CD4-positive, alpha-beta T cell treated with Interferon gamma for 1 hour (primary cell): ENCODE measurements at places on chromosomes 12 and 14.

- no peak for DNase-seq
These were observed 482 bp upstream of the IFI27L2 start for GRCh38 chr14:94129758-94130414.

DNA sequence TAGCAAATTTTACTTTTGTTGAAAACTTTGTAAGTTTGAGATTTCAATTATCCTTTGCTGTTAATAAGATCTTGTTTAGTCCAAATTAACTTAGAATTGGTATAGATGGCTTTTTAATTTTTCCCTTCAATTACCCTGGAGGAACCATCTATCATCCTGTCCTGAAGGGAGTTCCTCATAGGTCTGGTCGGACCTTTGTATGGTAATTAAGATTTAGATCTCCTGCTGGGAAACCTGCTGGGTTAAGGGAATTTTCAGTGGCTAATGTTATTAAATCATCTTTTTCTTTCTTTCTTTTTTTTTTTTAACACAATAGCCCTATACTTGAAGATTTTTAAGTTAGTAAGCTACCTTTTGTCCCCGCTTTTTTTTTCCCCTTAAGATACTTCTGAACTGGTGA is 63.0 kb upstream of the PRMT8 start:
- DNase-seq = no peak

GRCh38 chr14:70842851-70843462 is 33.6 kb upstream of the MAP3K9 start:
- no peak for DNase-seq

DNA sequence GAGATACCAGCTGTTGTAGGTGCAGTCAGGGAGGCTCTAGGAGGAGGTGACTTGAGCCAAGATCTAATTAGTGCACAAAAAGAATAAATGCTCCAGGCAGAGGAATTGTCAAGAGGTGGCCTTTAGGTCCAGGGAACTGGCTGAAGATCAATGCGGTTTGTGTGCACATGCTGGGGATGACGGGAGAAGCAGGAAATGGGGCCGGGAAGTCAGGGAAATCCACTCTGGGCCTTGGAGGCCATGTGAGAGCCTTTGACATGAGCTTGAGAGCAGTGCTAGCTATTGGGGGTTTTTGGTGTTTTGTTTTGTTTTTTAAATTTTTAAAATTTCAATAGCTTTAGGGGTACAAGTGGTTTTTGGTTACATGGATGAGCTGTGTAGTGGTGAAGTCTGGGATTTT is 67.4 kb downstream of the MVK start:
- DNase-seq = no peak

DNA sequence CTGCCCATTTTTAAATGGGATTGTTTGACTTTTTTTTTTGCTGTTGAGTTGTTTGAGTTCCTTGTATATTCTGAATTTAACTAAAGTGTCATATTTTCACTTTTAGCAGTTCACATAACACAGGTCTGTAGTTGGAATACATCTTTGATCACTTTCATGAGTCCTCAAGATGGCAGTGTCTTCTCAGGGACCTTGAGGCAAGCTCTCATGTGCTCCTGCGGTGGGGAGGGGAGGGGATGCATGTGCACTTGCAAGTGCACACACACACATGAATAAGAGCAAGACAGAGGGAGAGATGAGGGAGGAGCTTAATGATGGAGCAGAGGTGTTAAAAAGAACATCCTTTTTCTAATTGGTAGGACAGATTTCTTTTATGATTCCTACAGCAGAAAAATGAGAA is 291.4 kb upstream of the OR4E1 start:
- peak; percentile 53 for DNase-seq

- DNase-seq = no peak
These were observed 89.6 kb upstream of the SOX5 start for GRCh38 chr12:24039113-24039525.

DNA sequence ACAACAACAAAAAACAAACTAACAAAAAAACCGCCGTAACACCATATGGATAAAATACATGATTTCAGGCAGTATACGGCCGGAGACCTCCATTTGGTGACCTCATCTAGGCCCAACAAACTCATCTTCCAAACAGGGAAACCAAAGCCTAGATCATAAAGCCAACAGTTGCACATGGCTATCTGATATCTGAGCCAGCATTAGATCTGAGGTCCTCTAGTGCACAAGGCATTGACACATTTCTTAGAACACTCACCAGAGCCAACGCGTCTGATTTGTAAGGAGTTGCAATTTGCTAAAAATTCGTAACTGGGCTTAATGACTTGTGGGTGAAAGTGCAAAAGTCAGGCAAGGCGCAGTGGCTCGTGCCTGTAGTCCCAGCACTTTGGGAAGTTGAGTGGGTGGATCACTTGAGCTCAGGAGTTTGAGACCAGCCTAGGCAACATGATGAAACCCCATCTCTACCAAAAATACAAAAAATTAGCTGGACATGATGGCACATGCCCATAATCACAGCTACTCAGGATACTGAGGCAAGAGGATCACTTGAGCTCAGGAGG is 42.0 kb upstream of the NUDT4 start:
- no peak for DNase-seq

GRCh38 chr14:65131301-65131701 is 29.0 kb upstream of the MAX start:
- no peak for DNase-seq

DNA sequence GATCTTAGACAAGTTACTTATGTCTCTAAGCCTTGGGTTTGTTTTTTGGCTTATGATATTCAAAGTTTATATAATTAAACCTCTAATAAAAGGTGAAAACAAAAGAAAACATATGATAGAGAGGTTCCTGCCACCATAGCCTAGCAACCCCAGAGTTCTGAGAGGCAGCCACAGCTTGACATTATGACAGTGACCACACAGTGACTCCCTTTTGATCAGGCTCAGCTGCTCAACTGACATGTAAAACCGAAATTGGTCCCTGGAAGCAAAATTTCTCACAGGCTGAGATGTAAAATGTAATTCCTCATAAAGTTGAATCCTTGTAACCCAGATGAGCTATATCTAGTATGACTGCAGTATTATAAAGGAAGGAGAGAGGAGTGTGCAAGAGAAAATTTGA is 108.5 kb downstream of the GCH1 start:
- no peak for DNase-seq

GRCh38 chr12:68235576-68235975 is 10.0 kb upstream of the IL26 start:
- DNase-seq = no peak

DNA sequence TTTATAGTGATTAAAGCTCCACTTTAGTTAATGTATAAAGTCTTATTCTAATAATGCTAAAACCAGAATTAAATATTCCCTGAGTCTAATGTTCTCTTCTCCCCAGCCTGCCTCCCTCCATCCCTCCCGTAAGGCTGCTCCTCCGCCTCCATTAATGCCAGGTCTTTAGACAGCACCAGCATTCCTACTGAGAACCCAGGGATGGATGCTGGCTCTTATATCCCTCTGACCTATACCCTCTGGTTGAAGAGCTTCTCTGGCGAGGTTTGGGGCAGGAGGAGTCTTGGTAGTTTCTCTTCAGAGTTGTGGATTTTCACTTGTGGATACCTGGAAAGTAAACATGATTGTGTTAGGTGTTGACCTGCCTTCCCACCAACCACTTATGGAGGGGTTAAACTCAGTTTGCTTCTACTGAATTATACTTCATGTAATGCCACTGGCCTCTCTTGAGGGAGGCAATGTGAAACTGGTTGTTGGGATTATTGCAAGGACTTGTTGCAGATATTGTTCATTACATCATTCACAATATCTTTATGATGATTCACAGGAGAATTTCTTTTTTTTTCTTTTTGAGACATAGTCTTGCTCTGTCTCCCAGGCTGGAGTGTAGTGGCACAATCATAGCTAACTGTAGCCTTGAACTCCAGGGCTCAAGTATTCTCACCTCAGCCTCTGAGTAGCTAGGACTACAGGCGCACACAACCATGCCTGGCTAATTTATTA is 11.1 kb upstream of the SMAGP start:
- no peak for DNase-seq

GRCh38 chr12:31119192-31119802 is 45.6 kb downstream of the DDX11 start:
- DNase-seq = no peak

DNA sequence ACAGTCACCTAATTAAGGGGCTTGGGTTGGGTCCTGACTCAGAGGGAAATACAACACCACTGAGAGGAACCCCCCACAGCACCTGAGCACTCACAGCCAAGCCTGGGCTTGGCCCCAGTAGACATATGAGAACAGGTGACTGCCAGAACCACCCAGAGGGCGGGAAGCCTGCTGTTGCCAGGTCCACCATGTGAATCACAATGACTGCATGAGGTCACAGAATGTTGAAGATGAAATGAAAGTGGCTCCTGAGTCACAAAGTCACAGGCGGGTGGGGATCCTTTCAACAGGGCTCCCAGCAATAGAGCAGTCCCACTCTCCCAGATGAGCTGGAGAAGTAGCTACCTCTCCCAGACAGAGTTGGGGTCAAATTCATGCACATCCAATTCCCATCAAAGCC is at the start of gene LRRC74A:
TSS of gene LRRC74A (plus strand) at position 287 of the 400 bp plus-strand sequence. CDS start 290 bp downstream, outside the sequence.
- no peak for DNase-seq

- no peak for DNase-seq
These were observed 105.2 kb downstream of the BICD1 start for GRCh38 chr12:32211900-32212156.

DNA sequence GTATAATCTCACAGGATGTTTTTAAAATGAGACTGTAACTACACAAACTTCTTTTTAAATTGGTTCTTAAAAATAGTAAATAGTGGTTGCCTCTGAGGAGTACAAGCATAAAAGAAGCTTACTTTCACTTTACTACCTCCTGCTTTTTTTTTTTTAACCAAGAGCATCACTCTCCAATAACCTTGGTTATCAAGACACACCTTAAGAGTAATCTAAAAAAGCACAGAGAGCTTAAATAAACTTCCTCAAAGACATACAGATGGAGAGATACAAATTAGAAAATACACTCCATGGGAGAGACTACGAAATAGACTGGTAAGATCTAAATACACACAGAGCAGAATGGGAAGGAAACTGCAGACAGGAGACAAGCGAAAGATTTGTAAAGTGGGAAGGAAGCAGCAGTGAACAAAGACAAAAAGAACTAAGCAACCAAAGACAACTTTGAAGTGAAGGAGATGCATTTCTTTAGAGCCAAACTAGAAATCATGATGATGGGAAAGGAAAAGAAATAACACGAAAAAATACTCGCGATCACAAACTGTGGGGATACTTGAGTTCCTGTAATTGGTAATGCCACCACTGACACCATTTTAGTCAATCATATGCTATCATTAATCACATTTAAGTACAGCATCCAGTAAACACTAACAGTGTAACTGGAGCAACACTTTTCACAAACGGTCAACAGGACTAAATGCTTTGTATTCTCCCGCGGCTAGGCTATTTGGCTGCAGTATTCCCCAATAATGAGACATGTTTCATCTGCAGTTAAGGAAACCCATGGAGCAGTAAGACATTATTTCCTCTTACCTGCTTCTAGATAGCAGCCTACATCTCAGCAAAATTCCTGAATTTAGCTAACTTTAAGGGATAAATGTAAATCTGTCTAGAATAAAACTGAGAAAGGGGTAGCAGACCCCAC is 8.2 kb downstream of the SINHCAF start:
- DNase-seq = no peak

GRCh38 chr12:126201981-126202537 is 1136.8 kb downstream of the AACS start:
- DNase-seq = no peak

- DNase-seq = no peak
These were observed 124.4 kb upstream of the KRR1 start for GRCh38 chr12:75635606-75636444.

GRCh38 chr14:104715416-104715815 is 8.6 kb upstream of the ADSS1 start:
- no peak for DNase-seq

GRCh38 chr12:70186436-70186835 is 56.8 kb upstream of the CNOT2 start:
- DNase-seq = no peak

DNA sequence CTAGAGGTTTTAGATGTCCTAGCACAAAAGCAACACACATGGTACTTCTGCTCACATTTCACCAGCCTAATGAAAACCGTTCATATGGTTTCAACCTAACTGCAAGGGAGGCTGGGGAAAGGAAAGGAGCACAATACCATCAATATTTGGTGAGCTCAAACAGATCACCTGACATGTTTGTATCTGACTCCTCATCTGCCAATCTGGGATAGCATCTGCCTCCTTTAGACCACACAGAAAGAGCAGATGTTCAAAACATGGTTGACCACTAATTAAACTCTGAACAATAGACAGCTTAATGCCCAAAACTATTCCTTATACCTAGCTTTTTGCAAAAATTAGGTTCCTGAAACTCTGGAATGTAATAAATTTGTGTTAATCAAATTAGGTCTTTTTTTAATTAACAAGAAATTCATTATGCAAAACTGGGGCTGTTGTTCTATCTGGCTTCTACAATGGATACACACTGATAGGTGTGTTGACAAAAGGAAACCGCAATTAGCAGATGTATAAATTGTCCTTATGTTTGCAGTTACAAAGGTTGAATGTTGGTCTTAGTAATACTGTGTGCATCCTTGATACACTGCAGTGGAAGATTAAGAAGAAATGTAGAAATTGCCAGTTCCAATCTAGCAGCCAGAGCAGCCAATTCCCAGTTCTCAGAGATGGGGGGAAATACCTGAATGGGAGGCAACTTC is 89.3 kb downstream of the DUSP6 start:
- DNase-seq = no peak

- DNase-seq = no peak
These were observed 108.9 kb downstream of the MSRB3 start for GRCh38 chr12:65387396-65387795.

GRCh38 chr12:122141911-122142725 is 31.9 kb downstream of the IL31 start:
- no peak for DNase-seq

DNA sequence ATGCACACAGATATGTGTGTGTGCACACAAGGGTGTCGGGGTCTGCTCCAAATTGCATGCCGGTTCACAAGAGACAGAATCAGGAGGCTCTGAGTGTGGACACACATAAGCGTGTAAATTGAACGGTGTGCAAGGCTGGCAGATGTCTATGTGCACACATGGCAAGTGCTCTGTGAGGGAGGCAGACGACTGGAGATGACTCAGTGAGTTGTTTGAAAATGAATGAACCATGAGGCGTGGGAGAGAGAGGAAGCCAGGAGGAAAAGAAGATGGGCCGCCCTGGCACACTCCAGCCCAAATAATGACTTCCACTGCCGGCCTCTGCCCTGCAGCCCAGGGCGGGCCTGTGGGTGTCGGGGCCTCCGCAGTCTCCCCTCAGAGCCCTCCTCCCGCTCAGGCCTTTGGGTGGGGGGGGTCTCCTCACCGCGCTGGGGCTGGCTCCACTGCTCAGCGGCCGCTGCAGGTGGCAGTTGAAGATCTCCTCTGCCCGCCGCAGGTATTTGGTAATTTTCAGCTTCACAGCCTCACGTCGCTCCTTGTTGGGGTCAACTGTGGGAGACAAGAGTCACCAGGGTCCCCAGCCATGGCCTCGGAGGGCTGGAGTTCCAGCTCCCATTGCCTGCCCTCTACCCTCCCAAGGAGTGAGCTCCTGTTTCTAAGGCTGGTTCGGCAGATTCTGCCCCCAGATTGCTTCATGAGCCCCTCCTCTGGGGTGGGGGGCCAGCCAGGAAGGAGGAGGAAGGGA is 3.5 kb downstream of the RPS6KL1 start:
- DNase-seq = no peak

GRCh38 chr12:5964913-5965900 is 20.1 kb upstream of the ANO2 start:
- DNase-seq = no peak

GRCh38 chr14:79493081-79493645 is 718.1 kb downstream of the DIO2 start:
- no peak for DNase-seq

- DNase-seq = no peak
These were observed 544 bp upstream of the TDP1 start for GRCh38 chr14:89955022-89955744.
